RWPE2 (cell line): ENCODE measurements at places on chromosomes 5 and 9.

GRCh38 chr9:33659921-33660320 is 135.4 kb upstream of the PRSS3 start:
- DNase-seq, result no peak

DNA sequence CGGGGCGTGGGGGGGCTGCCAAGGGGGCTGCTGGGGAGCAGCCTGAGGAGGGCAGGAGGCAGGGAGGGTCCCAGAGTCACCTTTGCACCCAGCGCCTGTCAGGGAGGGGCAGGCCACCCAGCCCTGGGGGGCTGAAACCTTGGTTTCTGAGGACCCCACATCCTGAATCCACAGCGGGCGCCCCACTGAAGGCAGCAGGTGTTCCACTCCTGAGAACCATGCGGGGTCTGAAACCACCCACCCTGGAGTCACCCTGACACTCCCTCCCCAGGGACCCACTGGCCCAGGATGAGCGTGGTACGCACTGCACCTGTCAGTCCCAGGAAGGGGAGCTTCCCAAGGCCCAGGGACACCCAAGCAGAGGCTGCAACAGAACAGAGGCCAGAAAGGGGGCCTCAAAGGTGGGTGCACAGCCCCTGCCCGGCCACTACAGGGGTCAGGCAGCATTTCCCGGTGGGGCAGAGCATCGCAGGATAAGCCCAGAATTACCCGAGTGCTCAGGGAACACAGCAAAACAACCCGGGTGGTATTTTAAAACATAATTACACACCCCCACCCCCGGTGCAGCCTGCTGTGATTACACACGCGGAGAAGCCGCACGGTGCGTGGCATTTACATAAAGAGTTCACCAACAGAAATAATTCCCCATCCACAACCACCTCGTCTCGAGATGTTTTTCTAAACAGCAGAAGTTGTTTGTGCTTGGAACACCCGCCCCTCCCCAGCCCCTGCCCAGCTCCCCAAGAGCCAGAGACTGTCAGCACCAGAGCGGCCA is 57.3 kb upstream of the UBAC1 start:
- no peak for DNase-seq

- DNase-seq, result no peak
Observed at GRCh38 chr9:132127888-132128534, 33.8 kb upstream of the NTNG2 start.

DNA sequence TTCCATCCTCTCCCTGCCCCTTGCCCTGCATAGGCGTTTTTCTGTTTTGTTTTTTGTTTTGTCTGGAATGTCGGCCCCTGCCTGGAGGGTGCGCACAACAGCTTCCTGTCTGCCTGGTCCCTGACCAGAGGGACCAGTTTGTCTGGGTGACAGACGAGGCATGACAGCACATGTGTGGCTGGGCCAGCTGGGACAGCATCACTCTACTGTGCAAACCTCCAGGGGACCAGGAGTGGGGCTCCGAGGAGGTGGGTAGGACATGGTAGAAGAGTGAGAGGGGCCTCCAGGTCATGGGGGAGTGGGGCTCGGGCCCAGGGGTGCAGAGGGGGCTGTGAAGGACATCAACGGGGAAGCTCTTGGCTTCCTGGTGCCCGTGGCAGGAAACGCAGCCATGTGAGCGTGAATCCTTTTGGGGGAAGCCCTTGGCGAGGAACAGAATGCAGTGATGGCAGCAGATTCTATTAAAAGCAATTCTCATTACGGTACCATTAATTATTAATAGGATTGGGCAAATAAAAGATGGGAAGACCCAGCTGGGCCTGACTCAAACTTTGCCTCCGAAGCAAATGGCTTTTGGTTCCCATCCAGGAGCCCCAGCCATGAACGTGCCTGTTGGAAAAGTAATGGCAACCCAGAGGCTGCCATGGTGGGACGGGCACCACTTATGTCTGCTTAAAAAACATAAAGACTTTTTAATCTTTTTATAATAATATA is 184.4 kb upstream of the IER5L start:
- no peak for DNase-seq

- no peak for DNase-seq
Observed at GRCh38 chr9:20496328-20496727, 126.0 kb downstream of the MLLT3 start.

- DNase-seq, result no peak
Observed at GRCh38 chr5:84086511-84086910, 298.2 kb downstream of the EDIL3 start.

DNA sequence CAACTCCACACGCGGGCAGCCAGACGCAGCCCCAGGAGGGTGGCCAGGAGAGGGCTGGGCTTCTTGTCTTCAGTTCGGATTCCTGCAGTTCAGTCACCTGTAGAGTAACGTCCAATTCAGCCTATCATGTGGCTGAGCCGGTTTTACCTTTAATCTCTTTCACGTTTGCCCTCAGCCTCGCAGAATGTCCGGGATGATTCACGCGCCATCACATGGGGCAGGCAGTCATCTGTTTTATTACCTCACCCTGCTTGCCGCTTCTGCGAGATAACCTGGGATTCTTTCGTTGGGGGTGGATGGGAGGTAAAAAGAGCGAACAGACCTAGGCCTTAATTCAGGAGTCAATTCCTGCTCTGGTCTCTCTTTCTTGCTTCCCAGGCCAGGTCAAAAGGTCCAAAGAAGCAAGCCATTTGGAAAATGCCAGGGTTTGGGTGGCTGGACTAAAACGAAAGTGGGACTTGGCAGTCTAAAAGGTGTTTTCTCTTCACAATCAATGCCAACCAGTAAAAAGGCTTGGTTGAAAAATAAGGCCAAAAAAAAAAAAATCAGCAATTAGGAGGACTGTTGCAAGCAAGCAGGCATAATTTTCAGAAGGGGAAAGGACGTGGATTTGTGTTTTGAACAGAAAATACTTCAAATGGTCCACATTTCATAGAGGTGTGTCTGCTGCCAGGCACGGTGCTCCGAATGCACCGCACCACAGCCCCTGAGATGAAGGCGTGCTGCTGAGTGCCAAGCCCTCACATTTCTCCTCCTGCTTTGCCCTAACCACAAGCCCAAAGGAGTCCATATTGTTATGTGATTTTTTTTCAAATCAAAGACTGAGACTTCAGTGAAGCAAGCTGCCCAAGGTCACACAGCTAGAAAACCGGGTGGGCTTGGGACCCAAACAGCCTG is 2.8 kb upstream of the WWC1 start:
- peak; percentile 90 for DNase-seq

- no peak for DNase-seq
Observed at GRCh38 chr5:3657364-3658022, 61.9 kb downstream of the IRX1 start.

DNA sequence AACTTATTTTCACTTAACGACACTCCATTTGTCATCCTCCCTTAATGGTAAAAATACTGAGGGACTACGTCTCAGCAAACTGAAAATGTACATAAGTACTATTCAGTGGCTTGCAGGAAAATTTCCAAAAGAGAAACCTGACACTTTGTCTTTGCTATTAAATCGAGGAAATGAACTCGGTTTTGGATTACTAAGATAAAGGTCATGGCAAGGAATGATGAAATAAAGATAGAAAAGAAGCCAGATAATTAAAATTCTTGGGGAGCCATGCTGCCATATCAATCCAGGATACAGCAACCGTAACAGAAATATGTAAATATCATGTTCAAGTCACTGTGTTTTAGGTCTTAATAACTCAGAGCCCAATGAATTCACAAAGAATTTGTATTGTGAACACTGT is 647.8 kb downstream of the CDH9 start:
- DNase-seq, result no peak

DNA sequence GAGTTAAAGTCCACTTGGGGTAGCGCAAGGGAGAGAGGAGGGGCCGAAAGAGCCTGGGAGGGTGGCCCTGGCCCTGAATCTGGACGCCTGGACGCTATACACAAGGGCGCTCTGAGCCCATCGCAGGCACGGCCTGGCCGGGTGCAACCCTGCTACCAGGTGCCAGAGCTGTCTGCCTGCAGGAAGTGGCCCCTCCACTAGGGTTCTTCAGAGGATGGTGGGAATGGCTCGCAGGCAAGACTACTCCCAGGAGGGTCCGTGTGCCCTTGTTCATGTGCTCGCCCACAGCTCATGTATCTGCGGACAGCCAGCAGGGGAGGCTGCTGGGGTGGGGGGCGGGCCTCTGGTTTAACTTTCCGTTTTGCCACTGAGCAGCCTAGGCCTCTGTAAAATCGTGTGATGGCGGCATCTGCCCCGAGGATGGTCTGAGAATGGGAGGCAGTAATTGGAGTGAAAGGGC is 1.4 kb upstream of the NKD2 start:
- DNase-seq, result no peak

- no peak for DNase-seq
Observed at GRCh38 chr5:96691503-96692303, 29.5 kb downstream of the CAST start.

- DNase-seq, result no peak
Observed at GRCh38 chr5:17897776-17898175, 263.5 kb downstream of the TAF11L14 start.

DNA sequence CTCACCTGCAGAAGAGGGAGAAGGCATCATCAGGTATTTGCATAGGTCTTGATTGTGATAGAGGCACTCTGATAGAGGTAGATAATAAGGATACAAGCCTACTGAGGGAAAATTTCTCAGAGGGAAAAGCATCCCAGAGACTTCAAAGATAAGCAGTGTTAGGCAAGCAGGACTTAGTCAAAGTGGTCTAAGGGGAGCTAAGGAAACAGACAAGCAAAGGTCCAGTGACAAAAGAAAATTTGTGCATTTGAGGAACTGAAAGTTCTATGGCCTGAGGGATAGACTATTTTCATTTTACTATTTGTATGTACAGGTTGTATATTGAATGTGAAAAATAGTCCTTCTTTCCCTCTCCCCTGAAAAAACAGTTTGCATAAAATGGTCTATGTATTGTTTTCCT is 27.4 kb downstream of the OXCT1 start:
- DNase-seq, result no peak

DNA sequence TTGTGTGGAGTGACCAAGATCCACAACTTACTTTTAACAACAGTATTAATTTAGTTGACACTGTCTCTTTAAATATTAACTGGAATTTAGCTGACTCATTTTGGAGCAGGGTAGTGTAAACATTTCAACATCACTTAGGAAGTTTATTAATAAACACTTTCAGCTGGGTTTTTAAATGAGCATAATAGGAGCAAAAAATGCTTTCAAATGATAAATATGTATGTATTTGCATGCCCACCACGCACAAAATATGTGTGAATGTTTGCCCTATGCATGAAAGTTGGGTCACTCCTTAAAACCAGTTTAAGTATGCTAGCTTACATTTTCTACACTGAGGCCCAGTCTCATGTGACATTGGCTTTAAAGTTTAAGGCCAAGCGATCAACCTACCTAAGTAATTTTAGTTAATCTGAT is 2.9 kb downstream of the ZFAND5 start:
- DNase-seq, result no peak

DNA sequence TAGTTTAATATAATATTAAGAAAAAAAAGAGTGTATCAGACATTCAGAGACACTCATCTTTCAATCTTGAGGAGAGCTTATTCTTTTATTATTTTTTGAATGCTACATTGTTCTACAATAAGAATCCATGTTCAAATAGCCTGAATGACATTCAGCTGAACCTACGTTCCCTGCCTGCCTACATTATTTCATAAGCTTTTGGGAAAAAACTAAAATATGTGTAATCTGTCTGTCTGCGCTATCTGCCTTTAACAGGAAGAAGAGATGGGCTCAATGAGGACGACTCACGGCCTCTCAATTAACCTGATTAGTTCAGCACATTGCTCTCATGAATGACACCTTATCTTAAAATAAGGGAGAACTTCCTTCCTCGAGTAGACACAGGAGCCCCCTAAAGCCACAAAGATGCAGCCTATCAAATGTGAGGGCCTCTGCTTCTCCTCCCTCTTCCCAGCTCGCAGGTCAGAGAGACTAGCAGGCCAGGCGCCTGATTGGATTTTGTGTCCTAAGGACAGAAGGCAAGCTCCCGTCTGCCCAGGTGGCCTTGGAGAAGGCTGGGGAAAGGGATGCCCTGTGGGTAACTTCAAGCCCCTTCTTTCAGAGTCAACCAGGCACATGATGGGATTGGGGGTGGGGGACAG is 37.8 kb downstream of the EBF1 start:
- no peak for DNase-seq

GRCh38 chr5:126438868-126439267 is 15.7 kb downstream of the GRAMD2B start:
- DNase-seq, result no peak

DNA sequence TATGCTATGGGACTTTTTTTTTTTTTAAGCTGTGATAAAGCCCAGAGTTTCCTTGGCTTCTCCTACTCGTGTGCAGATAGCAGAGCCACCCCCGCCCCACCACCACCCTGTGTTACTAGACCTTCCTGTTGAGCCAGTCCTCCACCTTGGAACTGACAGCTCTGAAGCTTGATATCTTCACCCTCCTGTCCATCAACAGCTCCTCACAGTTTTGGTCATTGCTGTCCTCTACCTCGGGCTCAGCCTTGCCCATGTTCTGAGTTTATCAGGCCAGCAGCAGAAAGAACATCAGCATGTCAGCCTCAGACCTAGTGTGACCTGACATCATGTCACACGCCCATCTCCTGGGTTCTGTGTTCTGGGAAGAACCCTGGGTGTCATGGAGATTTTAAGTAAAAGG is 167.1 kb upstream of the RAI14 start:
- no peak for DNase-seq

GRCh38 chr9:18788256-18788655 is 244.8 kb downstream of the SAXO1 start:
- DNase-seq, result no peak

GRCh38 chr9:111700776-111701175 is 39.4 kb downstream of the GNG10 start:
- no peak for DNase-seq

DNA sequence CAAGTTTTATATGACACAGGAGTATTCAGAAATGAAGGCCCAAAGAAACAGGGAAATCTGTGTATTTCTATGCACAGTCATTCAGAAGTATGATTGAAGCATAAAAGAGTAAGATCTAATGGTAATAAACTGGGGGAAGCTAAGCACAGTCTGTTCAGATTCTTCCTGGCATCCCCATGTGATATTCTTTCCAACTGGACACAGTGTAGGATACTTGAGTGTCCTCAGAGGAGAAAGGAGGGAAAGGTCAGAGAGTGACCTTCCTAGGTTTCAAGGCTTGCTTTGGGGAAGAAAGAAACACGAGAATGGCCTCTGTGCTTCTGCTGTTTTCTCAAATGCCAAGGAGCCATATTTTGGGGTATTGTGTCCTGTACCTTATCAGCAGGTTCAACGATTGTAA is 1798.4 kb upstream of the WWC1 start:
- DNase-seq, result no peak

- no peak for DNase-seq
Observed at GRCh38 chr9:129568560-129569501, 52.1 kb downstream of the C9orf50 start.

GRCh38 chr5:83095957-83096539 is 18.7 kb downstream of the XRCC4 start:
- peak; percentile 79 for DNase-seq
